ENCODE measurements at places on chromosomes 11 and 22. TPM values are rescaled to one million over a fixed set of nuclear protein-coding genes. Genes with fewer than 3 reads are reported as not detected.
A peak's percentile ranks its signal among the peaks of the same experiment; 100 is the strongest.

- no peak for DNase-seq
These were observed 142.9 kb downstream of the EFCAB6 start for GRCh38 chr22:43669190-43669589.

DNA sequence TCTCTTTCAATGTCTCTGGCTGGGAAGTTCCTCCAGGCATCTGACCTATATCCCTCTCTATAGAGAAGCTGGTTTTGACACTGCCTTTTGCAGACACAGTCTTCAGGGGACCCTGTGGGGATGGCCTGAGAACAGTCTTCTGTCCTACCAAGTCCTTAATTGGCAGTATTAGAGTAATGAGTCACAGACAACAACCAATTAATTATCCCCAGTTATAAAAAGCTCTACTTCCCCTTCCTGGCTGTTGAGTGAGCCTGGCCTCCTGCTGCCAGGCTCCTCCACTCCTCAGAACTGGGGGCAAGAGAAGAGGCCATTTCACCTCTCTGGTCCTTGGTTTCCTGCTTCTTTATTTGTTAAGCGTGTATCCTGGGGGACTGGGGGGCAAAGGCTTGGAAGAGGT, 41.2 kb upstream of the KLHL35 start:
- DNase-seq: no peak

DNA sequence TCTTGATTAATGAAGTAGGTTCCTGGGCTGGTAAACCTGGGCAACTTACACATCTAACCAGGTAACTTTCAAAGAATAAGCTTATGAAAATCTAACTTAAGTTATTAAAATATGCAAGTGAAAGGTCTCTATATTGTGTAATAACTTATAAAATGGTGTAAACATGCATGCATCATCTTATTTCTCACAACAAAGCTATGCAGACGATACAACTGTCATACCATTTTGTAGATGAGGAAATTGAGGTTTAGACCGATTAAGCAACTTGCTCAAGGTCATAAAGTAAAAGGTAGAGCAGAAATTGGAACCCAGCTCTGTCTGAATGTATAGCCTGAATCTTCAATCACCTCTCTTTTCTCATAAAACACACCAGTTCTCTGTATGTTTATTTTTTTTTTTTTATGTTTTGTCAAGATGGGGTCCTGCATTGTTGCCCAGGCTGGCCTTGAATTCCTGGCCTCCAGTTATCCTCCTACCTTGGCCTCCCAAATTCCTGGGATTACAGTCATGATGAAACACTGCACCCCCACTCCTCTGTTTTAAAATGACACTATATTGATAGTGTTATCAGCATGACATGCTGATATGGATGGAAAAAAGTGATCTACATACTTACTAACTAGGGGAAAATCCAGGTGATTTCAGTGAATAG, 109.6 kb downstream of the SGSM3 start:
- DNase-seq: no peak

- DNase-seq: no peak
These were observed 22.7 kb downstream of the NCAM1 start for GRCh38 chr11:112983887-112984286.

- DNase-seq: peak; percentile 47
These were observed 759 bp downstream of the AP2A2 start for GRCh38 chr11:926341-926916.

DNA sequence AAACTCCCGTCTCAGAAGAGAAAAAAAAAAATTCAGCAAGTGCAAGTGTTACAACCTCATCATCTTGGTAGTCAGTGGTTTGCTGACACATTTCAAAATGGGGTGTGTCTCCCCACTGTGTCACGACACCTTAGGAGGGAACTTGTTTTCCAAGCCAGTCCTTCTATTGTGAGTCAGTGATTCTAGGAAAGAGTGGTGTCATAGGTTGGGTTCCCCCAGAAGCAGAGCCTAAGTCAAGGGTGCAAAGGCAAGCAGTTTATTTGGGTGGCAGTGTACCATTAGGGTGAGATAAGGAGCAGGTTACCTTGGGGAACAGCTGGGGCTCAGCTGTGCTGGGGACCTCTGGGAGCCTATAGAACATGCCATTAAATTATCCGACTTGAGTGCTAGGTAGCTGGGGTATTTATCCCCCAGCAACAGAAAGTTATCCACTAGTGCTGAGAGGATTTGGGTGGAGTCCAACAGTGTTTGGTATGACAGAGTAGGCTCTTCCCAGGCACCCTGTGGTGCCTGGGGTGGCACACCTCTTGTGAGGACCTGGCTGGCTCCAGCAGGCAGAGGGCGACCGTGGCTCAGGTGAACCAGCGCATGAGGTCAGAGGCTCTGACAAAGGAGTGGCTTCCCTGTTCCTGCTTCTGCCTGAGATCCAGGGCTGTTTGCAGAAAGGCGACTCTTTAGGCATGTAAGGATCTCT, 41.7 kb downstream of the KIAA1671 start:
- DNase-seq: no peak

GRCh38 chr11:116300232-116300631, 472.6 kb downstream of the BUD13 start:
- DNase-seq: no peak

DNA sequence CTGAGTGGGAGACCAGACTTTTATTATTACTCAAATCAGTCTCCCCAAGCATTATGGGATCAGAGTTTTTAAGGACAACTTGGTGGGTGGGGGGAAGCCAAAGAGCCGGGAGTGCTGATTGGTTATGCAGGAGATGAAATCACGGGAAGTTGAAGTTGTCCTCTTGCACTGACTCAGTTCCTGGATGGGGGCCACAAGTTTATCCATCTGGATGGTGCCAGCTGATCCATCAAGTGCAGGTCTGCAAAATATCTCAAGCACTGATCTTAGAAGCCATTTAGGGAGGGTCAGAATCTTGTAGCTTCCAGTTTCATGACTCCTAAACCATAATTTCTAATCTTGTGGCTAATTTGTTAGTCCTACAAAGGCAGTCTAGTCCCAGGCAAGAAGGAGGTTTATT, 53.5 kb upstream of the LMO1 start:
- DNase-seq: no peak

GLYAT gene
- 0.59 TPM for total RNA-seq

MS4A12 gene
- total RNA-seq: not detected

RAB36 gene
- 0.74 TPM for total RNA-seq

SCUBE1 gene
- total RNA-seq: 0.64 TPM

MRGPRF gene
- total RNA-seq: 5.5 TPM

PSMA1 gene
- 115 TPM for total RNA-seq

Data from left ventricle myocardium superior (tissue), 1 donor.